ENCODE measurements at places on chromosomes 6 and 20.

GRCh38 chr6:34232901-34233300, 3.8 kb upstream of the HMGA1 start:
- DNase-seq = peak; percentile 31

DNA sequence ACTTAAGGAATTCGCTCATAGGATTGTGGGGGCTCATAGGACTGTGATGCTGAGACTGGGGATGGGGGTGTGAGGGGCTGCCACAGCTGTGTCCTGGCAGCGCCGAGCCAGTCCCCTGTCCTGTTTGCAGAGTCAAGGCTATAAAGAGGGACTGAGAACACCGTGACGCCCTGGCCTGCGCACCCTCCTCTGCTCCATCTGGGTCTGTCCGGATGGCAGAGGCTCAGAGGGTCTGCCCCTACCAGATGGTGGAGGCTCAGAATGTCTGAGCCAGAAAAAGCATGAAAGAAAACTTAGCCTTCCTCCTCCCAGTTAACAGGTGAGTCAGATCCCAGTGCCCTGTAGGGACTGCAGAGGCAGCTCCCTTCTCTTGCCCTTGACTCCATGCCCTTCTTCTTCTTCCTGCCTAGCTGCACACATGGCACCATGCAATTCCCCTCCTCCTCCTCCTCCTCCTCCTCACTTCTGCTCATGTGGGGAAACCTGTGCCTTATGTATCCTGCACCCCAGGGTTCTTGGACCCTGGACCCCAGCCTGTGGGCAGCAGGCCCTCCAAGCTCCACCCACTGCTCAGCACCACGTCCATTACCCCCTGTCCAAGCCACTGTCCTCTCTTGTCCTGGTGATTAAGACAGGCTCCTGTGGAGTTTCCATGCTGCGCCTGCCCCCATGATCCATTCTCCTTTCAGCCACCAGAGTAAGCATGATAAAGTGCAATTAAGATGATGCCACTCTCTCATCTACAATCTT, 410.0 kb upstream of the SULF2 start:
- DNase-seq = no peak

DNA sequence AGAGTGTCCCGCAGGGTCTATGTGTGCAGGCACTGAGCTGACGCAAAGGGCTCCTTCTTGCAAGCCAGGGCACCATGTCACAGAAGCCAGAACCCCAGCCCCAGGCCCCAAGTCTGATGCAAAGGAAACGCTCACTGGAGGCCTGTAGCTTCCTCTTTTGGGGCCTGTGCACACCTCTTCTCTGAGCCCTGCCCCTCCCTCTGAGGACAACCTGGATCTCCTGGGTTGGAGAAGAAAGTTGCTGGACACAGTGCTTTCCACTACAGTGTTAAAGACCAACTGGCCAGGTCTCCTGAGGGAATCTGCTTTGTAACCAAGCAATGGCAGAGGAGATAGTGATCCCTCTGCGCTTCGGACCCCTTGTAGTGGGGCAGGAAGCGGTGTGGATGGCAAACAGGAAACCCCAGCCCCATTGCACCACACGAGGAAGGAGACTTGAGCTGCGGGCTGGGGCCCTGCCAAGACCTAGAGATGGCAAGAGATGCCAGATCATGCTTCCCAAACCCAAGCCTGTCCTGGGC, 90.0 kb downstream of the PRND start:
- DNase-seq = peak; percentile 74

- no peak for DNase-seq
Observed at GRCh38 chr6:17583811-17584210, 16.3 kb upstream of the FAM8A1 start.

DNA sequence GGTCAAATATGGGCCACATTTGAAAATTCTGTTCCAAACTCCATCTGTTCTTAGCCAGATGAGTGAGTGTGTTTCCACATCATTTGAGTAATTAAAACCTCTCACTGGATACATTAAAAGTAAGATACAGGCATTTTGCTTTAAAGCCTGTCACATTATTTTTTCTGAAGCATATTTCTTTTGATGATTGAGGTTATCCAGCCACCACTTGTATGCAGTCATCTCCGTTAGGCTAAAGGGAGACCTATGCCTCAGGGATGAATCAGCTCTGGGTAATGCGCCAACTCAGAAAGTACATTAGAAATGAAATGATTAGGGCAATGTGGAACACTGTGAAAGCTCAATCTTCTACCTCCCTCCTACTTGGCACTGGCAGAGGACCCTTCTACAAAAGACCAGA, 90.7 kb downstream of the SNAP25 start:
- DNase-seq = no peak

GRCh38 chr6:103396768-103397167, 1463.0 kb downstream of the HACE1 start:
- no peak for DNase-seq

GRCh38 chr6:1039746-1040145, 272.2 kb upstream of the FOXQ1 start:
- no peak for DNase-seq
